ENCODE measurements at places on chromosomes 12 and 14.
A peak's percentile ranks its signal among the peaks of the same experiment; 100 is the strongest.

DNA sequence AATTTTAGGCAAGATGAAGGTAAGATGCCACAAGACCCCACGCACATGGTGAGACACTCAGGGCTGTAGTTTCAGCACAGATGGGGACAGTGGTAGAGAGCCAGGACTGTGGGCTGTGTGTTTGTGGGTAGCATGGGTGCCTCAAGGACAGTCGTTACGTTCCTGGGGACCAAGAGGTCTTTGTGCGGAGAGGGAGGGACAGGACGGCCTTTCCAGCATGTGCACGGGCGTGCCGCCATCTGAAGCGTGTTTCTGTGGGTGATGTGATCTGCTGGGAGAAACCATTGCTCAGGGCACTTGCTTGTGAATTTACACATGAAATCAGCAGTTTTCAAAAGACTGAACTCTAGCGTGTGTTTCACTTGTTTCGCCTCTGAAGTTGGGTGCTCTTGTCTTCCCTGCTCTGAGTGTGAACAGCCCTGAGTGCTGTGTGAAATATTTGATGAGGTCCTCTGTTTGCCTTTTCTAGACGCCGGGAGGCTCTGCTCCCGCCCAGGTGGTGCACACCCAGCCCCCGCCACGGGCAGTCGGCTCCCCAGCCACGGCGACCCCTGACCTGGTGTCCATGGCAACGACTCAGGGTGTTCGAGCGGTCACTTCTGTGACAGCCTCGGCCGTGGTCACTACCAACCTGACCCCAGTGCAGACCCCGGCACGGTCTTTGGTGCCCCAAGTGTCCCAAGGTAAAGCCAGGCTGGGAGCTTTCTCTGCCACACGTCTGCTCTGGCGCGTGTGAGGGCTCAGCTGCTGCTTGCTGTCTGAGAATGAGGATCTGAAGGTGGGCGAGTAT lies 82.3 kb downstream of the DDX51 start:
- DNase-seq: no peak

DNA sequence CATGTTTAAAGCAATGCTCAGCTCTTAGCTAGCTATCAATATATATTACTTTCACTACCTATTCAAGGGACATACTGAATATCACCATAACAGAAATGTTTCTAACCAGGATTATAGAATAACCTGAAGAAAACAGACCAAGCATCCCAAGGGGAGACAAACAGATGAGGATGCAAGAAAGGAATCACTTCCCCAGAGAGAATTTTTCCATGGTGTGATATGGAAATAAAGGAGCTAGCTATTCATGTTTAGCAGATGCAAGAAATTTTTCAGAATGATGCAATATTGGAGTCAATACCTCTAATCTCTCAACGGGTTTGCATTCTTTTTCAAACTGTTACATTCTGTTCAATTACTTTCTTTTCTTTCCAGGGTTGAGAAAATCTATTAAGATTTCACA lies 538.9 kb upstream of the FLRT2 start:
- DNase-seq: no peak

DNA sequence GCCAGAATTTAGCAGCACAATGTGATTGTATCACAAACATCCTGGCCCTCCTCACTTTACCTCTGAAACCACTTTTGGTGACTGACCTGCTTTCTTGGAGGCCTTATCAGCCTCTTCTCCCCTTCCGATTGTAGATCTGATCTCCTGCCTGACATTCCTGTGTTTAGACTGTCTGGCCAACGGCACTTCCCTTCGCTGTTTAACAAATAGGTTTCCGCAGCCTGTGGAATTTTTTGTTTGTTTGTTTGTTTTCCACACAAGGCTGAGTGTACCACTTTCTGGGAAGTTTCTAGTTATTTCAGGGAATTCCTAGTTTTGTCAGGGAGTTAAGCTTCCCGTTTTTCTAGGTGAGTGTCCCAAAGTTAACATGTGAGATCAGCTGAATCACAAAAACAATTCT lies 65.9 kb upstream of the CDKN3 start:
- DNase-seq: no peak

GRCh38 chr14:30058401-30058800 lies 130.8 kb upstream of the PRKD1 start:
- peak; percentile 70 for DNase-seq

DNA sequence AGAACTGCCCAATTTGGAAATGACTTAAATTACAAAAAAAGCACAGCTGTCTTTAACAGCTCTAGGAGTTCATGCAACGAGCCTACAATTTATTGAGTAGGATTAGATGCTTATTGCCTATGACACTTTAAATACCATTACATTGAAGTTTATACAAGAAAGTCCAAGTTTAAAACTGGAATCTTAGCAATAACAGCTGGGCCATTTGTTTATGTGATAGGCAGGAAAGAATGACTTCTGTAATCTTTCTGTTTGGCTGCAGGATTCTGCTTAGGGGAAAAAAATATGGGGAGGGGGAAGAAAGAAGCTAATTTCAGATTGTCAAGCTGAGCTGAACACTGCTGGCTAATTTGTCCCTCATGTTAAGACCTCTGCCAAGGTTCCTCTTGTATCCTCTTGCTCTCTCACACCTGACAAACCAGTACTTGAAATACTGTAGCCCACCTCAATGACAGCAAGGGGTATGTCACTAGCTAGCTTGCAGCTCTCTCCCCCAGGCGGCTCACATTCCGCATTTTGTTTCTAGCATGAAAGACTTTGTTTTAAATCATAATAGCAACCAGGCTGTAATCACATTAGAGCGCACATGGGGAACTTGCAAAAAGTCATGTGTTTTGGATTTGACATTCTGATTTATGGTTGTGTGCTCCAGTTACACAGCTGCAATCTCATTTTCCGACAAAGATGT lies 384.8 kb downstream of the BMP4 start:
- DNase-seq: no peak
